ENCODE measurements at places on chromosomes 4 and X.

DNA sequence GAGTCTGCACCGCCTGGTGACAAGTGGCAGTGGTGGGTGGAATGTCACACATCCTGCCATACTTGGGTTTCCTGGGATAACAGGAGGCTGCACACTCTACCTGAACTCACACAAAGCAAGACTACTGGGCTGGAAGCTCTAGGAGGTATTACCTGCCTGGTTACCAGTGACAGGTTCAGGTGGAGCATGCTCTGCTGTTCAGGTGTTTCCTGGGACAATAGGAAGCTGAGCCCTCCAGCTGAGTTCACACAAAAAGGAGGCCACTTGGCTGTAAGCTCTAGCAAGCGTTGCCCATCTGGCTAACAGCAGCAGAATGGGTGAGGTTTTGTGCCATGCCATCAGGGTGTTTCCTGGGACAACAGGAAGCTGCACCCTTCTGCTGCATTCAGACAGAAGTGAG, 17.4 kb upstream of the UGT2B7 start:
- DNase-seq, result no peak

DNA sequence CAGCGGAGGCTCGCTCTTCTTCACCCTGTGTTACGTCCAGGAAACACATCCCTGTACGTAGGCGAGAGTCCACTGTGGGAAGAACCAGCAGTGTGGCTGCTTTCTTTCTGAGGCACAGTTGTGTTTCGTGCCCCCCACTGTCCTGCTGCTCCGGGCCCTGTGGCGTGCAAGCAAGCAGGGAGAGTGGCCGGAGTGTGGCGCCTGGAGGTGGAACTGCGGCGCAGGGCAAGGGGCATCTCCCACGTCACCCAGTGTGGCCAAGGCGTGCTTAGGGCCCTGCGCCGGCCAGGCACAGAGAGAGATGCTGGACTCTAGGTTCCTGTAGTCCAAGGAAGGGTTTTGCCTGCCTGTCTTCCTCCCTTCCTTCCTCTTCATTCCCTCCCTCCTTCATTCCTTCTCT, 13.3 kb upstream of the PSAPL1 start:
- no peak for DNase-seq

DNA sequence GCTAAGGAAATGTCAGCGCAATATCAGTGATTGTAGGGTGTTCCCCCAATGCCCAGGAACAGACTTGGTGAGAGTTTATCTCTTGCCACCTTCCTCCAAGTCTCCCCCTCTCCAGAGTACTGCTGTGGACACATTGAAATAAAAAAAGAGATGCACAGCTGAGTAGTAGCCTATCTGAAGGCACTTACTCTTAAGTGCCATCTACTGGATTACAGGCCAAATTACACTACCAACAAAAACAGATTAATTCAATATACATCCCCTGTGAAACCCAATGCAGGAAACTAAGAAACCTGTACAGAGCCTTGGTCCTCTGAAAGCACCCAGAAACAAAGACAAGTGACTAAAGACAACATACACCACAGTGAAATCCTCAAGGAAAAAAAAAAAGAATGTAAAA, 460.3 kb downstream of the ZIC3 start:
- DNase-seq, result no peak

DNA sequence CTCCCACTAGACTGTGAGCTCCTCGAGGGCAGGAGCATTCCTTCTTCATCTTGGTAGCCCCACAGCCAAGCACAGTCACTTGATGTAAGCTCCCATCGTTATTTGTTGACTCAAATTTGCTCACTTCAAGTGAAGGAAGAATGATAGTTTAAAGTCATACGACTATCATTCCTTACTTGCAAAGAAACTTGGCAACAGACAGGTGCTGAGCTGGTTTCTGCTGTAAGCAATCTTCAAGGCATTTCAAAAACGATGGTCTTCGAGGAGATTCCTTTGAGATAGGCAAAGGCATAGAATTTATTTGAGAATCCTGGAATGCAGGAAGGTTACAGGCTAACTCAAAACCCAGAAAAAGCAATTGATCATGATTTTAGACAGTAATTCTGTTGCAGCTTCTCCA, 64.8 kb downstream of the QDPR start:
- no peak for DNase-seq

- DNase-seq, result no peak
Observed at GRCh38 chrX:41384051-41384705, 50.2 kb downstream of the DDX3X start.

DNA sequence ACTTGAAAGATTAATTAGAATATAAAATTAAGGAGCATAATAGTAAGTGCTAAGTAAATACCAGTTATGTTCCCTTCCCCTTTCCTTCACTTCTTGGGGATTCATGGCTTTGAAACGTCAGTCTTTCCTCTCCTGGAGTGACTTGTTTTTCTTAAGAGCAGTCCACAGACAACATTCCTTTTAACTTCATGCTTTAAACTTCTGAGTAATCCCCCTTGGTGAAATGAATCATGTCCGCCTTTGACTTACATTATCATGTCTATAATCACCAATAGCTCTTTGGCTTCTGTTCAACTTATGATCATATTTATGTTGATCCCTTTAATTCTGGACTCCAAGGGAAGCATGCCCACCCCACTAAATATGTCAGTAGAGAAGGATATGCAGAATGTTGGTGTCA, 1012.1 kb upstream of the SLIT2 start:
- DNase-seq, result no peak

DNA sequence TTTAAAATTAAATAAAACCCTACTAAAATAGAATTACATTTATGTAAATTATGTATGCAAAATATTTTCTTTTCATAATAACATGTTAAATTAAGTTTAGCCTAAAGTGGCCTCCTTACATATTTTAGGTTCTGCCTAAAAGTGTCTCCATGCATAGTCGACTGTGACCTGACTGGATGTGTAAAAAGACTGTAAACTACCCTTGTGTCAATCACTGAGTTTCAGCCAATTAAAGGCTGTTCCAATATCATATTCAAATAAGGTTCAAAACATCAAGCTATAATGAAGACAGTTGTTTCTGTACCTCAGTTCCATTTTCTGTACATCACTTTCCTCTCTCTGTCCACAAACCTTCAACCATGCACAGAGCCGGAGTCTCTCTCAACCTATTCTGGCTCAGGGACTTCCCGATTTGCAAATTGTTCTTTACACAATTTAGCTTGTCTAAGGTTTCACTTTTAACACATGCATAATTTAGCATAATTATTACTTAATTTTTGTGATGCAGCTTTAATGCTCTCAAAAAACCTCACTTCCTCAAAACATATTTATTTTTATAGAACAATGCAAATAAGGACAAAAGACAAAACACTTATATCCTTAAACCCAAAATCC, 60.1 kb downstream of the SH3RF1 start:
- no peak for DNase-seq

DNA sequence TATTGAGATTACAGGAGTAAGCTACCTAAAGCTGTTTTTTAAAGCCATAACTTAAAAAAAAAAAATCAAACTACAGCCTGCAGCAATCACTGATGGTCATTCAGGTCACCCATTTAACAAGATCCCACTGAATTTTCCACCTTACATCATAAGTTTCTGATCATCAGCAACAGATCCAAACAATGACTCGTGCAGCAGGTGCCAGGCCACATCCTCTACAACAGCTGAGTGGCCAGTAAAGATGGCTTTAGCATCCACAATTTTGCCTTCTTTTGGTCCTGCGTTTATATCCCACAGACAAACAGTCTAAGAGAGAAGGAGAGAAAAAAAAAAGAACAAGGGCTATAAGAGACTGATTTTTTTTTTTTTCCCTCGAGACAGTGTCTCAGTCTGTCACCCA, 16.6 kb downstream of the RBBP7 start:
- DNase-seq, result no peak

DNA sequence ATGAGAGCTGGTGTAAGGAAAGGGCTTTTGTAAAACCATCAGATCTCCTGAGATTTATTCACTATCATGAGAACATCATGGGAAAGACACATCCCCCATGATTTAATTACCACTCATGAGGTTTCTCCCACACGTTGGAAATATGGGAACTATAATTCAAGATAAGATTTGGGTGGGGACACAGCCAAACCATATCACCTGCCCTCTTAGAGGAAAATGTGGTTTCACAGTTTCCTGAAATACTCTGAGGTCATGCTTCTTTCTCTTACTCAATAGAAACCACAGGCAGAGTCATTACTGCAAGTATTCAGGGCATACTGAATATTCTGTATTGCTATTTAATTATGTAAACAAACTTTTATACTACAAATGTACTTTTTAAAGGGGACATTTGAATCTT, 1453.3 kb downstream of the PCDH18 start:
- DNase-seq, result no peak

All from type B pancreatic cell (in vitro differentiated cells).